ENCODE measurements at places on chromosomes 4 and X. TPM values are rescaled to one million over a fixed set of nuclear protein-coding genes. Genes with fewer than 3 reads are reported as not detected.

The UGT2B15 gene
- total RNA-seq: not detected

DNA sequence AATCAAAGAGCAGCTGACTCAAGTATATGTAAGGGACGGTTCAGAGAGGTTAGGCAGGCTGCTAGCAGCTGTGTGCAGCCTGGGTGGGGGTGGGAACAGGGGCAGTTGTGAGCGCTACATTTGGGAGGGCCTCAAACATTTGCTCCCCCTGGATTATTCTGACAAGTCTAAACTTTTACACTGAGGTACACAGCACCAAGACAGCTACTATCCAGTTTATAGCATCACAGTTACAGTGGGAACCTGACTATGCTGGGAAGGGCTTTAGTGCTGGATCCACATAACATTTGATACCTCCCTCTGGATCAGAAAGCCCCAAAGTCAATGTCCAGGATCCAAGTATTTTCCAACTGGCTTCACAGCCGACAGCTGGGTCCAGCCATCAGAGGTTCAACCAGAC lies 55.8 kb upstream of the GIMD1 start:
- DNase-seq: no peak

DNA sequence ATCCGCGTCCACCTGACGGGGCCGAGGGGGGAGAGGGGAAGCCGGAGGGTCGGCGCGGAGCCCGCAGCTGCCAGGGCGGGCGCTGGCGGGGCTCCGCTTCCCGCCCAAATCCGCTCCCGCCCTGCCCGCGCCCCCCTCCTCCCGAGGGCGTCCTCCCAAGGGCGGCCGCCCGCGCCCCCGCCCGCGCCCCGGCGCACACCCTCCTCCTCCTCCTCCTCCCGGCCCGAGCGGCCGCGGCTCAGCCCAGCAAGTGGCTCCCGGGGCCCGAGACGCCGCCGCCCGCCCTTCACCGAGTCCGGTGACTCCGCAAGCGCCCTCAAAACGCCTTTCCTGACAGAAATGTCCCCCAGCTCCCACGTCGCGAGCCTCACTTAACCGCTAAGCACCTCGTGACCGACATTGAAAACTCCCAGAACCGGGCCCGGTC lies 487 bp downstream of the HMGB2 start:
- DNase-seq: peak; percentile 87

The FAM47A gene
- not detected for total RNA-seq

DNA sequence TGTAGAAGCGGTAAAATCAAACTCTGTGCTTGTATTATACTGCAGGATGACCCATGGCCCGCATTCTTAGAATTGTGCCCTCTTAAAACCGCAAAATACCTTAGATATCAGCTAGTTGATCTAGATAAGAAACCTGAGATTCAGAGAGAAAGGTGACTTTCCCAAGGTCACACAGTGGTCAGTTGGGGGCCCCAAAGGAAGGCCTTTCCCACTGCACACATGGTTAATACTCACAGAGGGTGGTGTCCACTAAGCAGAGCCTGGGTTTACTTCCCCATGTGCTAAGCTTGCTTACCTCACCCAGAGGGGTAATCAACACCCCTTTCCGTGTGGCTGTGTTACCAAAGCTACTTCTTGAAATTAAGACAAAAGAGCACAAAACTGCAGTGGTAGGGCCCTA lies 66.3 kb downstream of the RBM47 start:
- DNase-seq: no peak

- DNase-seq: no peak
Observed at GRCh38 chr4:83780053-83780733, 244.3 kb downstream of the GPAT3 start.

DNA sequence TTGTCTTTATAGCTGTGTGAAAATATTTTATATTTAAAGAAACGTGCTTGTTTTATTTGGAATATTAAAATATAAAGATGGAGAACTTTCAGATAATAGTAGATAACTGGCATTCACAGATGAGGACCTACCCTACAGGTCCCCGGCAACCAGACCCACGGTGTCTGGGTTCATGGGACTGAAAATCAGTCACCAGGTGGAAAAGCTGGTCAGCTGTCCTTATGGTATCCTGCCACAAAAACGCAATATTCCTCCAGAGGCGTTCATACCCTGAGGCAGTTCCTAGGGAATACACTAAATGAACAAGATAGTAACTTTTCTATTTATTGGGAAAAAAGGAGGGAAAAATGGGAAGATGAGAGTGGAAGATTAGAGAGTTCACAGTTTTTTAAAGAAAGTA lies 1.2 kb downstream of the TLR6 start:
- no peak for DNase-seq

DNA sequence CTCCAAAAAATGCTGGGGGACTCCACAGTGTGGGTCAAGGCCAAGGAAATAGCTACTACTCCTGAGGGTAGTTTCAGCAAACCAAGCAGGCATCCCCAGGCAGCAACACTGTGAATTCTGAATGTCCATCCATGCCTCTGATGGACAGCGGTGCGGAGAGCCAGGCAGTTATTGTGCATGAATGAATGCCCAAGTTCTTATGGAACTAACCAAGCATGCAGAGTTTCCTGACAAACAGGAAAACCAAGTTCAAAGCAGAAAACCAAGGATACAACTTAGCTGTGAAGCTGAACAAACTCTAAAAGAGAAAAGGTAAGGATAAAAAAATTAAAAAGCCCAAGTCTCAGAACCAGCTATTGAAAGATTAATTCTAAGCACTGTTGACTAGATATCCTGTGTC lies 642.6 kb upstream of the HS3ST1 start:
- DNase-seq: peak; percentile 29

The UNC5C gene
- total RNA-seq: 3.1 TPM

- DNase-seq: no peak
Observed at GRCh38 chr4:102734591-102735385, 26.0 kb downstream of the MANBA start.

DNA sequence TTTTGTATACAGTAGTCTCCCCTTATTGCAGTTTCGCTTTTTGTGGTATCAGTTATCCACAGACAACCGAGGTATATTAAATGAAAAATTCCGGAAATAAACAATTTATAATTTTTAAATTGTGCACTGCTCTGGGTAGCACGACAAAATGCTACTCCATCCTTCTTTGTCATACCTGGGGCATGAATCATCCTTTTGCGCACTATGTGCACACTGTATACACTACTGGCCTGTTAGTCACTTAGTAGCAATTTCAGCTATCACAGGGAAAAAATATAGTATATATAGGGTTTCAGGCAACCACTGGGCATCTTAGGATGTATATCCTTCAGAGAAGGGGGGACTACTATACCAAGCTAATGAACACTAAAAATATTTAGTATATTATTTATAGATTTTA lies 198.8 kb upstream of the FAT4 start:
- no peak for DNase-seq

GRCh38 chr4:105460306-105460705 lies 13.6 kb downstream of the PPA2 start:
- no peak for DNase-seq

All from kidney (tissue), 22 donors.